ENCODE measurements at places on chromosomes 3 and 15.

- no peak for DNase-seq
These were observed 35.1 kb downstream of the HMG20A start for GRCh38 chr15:77455696-77456321.

DNA sequence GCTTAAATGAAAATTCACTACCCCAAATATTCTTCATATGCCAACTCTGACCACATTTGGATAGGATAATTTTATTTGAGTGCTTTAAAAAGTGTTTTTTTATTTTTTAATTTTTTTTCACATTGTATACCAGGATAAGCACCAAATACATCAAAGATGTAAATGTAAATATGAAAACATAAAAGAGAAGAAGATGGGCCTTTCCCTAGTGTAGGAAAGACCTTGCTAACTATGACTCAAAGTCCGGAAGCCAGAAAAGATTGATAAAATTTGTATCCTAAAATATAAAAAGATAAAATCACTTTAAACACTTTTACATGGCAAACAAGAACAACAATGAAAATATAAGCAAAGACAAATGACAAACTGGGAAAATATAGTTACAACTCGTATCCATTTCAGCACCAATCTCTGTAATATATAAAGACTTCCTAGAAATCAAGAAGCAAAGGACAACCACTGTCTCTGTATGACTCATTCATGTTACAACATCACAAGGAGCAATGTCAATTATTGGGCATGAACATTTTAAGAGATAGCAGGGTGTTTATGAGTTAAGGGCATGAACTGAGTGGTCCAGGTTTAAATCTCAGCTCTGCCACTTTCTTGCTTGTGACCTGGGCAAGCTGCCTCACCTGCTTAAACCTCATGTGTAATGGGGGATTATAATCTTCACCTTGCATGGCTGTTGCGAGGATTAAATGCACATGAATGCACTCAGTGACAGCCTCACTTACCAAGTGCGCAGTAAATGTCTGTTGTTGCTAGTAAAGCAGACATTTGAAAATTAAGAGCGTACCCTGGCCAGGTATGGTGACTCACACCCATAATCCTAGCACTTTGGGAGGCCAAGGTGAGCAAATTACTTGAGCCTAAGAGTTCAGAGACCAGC, 25.3 kb upstream of the ARHGEF3 start:
- DNase-seq, result no peak

GRCh38 chr3:29720665-29721064, 439.8 kb downstream of the RBMS3 start:
- no peak for DNase-seq

- DNase-seq, result no peak
These were observed 10.6 kb upstream of the P3H2 start for GRCh38 chr3:190131329-190131728.

DNA sequence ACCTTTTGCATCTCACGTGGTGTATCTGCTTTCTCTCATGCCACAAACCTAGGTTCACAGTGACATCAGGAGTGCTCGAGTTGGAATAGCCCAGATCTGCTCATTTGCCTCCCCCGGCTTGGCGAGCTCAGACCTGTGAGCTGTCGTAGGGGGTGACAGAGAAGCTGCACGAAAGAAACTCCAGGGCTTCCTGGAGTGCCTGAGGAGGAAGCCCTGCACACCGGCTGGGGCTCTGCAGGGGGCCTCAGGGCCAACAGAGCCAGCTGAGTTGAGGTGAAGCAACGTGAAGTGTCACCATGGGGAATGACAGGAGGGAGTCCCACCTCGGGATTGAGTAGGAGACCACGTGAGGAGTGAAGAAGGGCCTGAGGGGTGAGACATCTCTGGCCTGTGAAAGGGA, 62.5 kb downstream of the RPN1 start:
- no peak for DNase-seq

DNA sequence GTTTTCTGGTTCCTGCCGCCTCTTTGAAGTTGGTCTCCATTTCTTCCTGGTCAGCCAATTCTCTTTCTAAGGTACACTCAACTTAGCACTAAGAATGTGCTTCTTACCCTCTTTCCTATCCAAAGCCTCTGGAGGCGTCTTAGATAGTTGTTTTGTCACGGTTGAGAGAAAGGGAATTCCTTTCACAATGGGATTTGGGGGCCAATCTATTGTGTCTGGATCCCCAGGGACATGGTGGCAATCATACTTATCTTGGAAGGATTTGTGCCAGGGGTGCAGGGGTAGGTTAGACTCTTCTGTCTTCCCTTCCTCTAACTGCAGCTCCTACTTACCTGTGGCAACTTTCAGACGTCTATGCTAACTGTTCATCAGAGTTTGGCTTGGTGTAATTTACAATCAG, 287.1 kb downstream of the SOX2 start:
- no peak for DNase-seq

GRCh38 chr3:5319454-5319853, 131.9 kb downstream of the EDEM1 start:
- DNase-seq, result no peak

- DNase-seq, result peak; percentile 38
These were observed 51.5 kb downstream of the TGFBR2 start for GRCh38 chr3:30657914-30658313.

- peak; percentile 72 for DNase-seq
These were observed 10.0 kb upstream of the MBNL1 start for GRCh38 chr3:152258448-152259393.

GRCh38 chr3:98556164-98557130, 24.7 kb downstream of the GPR15 start:
- peak; percentile 80 for DNase-seq

DNA sequence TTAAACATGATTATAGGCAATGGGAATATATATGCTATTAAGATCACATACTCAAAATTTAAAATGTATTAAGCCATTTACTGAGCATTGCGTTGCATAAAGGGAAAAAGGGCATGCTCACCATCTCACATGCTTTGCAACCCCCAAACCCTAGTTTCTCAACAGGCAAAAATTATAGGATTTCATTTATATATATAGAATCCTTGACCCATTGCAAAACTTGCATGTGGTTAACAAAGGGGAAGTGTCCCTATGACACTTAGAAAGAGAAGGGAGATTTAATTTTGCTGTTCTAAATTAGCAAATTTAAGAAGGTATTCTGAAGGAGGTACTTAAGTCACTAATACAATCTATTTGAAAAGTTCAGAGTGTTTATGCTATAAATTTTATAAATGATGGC, 837.8 kb downstream of the DIPK2A start:
- DNase-seq, result no peak

DNA sequence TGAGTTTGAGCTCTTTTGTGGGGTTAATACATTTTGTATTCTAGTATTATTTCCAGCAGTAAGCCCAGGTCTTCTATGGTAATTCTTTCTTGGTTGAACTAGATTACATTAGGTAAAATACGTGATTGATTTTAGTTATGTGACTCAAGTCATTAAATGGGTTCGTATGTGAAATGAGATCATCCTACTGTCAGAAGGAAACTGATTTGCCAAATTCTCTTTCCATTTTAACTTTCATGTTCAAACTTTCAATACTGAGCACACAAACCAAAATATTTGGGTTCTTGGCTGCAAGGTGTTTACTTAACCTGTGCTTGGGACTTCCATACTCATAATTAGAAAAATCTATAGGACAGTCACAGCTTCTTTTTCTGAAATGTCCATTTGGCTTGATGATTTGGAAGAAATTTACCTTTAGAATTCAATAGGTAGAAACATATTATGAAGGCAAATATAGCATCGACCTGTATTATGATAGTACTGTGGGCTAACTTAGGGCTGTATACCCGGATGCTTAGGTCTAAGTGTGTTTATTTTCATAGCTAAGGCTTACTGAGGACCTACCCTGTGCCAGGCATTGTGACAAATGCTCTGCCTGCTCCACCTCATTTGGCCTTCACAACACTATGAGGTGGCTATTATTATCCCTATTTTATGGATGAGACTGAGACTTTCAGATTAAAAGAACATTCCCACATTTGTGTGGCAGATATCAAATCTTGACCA, 631.8 kb upstream of the GRM7 start:
- DNase-seq, result no peak

DNA sequence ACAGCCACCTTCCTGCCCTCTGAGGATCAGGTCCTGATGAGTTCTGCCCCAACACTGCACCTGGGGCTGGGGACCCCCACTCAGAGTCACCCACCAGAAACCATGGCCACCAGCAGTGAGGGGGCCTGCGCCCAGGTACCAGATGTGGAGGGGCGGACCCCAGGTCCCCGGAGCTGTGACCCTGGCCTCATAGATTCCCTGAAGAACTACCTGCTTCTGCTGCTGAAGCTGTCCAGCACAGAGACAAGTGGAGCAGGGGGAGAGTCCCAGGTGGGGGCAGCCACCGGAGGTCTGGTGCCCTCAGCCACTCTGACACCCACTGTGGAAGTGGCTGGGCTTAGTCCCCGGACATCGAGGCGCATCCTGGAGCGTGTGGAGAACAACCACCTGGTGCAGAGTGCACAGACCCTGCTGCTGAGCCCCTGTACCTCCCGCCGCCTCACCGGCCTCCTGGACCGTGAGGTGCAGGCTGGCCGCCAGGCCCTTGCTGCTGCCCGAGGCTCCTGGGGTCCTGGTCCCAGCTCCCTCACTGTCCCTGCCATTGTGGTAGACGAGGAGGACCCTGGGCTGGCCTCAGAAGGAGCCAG, 27.0 kb upstream of the SLC28A1 start:
- DNase-seq, result no peak

GRCh38 chr15:52294881-52295420, 653 bp downstream of the MYO5C start:
- no peak for DNase-seq

- no peak for DNase-seq
These were observed 81.7 kb downstream of the DHX30 start for GRCh38 chr3:47884603-47885002.

- DNase-seq, result no peak
These were observed 136.4 kb upstream of the CRBN start for GRCh38 chr3:3315846-3316245.

DNA sequence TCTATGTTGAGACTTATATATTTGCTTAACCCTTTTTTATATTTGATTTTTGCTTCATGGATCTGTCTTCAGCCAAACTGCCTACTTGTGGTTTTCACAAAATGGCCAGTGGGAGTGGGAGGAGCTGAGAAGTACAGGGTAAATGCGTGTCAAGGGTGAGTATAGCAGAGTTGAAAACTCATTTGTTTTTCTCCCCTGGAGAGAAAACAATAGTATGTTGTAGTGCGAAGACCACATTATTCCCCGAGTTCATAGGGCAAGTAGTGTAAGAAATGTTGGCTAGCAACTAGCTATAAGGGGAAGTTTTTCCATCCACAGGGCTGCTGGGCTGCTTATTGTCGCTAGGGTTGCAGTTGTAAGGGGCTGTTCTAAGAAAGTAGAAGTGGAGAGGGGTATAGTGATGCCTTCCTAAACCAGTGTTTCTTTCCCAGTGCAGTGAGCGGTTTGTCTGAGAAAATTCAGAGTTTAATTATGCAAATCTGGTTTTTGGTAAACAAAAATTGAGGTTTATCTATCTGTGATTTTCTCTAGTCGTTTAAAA, 153.8 kb upstream of the AZI2 start:
- DNase-seq, result no peak

- DNase-seq, result no peak
These were observed 17.9 kb downstream of the ATP6V1A start for GRCh38 chr3:113764698-113765097.

GRCh38 chr3:194447161-194447560, 39.6 kb downstream of the ATP13A3 start:
- peak; percentile 7 for DNase-seq

GRCh38 chr3:69299344-69299743, 86.5 kb downstream of the FRMD4B start:
- DNase-seq, result no peak

GRCh38 chr15:85704720-85705429, 89.8 kb downstream of the KLHL25 start:
- no peak for DNase-seq

DNA sequence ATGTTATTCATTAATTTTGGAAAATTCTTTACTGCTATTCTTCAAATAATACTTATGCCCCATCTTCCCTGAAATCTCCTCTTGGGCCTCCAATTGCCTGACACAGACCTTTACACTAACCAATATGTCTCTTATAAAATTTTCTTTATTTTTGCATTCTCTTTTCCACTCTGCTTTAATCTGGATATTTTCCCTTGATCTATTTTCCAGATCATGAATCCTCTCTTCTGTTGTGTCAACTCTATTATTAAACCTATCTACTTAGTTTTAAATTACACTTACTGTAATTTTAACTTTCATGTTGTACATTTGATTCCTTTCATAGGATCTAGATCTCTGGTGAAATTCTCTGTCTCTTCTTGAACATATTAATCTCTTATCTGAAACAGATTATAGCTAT, 278.7 kb downstream of the FHIT start:
- DNase-seq, result no peak

- DNase-seq, result no peak
These were observed 387.8 kb upstream of the THBS1 start for GRCh38 chr15:39192979-39193560.

DNA sequence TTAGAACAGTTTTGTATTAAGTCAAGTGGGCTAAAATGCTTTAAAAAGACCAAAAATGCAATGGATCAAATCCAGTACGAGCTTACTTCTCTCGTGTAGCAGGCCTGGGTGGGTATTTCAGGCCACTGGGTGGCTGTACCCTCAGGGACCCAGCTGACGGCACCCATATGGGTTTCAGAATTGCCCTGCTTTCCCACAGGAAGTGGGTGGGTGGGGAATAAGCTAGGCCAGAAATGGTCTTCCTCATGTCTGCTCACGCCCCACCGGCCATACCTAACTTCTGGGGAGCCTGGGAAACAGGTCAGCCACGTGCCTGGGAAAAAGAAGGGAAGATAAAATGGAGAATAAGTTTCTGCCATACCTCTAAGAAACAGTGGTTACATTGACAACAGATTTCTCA, 20.3 kb downstream of the GPR160 start:
- DNase-seq, result no peak

- DNase-seq, result no peak
These were observed 24.4 kb downstream of the AVEN start for GRCh38 chr15:34014556-34014955.

DNA sequence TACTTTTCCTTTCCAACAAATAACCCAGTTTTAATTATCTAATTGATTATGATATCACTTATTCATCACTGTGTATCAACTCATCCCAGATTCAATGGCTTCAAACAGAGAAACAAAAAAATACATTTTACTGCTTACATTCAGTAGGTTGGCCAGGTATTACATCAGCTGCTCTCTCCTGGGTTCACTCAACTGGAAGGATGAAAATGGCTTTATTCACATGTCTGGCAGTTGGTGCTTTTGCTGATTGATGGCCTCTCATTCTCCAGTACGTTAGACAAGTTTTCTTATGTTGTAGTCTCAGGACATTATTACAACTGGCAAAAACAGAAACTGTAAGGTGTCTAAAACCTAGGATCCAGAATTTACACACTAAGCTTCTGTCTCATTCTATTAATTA, 811.0 kb upstream of the ALCAM start:
- DNase-seq, result no peak

DNA sequence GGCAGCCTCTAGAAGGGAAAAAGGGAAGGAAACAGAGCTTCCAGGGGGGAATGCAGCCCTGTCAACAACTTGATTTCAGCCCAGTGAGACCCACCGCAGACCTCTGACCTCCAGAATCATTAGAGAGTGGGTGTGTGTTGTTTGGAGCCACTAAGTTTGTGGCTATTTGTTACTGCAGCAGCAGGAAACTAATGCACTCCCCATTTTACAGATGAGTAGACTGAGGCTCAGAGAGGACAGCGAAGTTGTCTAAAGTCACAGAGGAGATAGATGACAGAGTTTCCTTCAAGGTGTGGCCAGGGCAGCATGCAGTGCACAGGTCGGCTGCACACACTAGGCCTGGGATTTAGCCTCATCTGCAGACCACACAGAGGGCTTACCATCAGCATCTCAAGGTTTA, 81.8 kb upstream of the ALDH1L1 start:
- DNase-seq, result no peak

GRCh38 chr3:136381051-136381450, 130.9 kb downstream of the PCCB start:
- no peak for DNase-seq
